Left forelimb (tissue), 1 donor: ENCODE measurements at places on chromosomes 7 and 10.

- DNase-seq, result no peak
These were observed 2.2 kb downstream of the STN1 start for GRCh38 chr10:103915796-103916195.

DNA sequence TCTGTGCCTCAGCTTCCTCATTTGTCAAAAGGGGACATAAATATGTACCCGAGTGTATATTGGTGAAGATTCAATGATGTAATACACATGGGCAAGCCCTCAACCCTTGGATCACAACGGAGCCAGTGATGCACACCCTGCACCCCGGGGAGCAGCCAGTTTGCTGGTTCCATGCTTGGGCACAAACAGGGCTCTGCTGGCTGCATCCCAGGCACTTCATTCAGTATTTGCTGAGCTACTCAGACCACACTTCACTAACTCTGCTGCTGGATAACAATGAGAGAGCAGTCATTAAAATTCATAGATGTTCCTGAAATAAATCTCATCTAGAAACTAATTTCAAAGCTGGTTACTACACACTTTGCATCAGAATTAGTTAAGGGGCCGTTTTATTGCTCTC lies 72.0 kb downstream of the SCRN1 start:
- DNase-seq, result no peak

- no peak for DNase-seq
These were observed 1163.2 kb upstream of the SORCS1 start for GRCh38 chr10:108327706-108328105.

DNA sequence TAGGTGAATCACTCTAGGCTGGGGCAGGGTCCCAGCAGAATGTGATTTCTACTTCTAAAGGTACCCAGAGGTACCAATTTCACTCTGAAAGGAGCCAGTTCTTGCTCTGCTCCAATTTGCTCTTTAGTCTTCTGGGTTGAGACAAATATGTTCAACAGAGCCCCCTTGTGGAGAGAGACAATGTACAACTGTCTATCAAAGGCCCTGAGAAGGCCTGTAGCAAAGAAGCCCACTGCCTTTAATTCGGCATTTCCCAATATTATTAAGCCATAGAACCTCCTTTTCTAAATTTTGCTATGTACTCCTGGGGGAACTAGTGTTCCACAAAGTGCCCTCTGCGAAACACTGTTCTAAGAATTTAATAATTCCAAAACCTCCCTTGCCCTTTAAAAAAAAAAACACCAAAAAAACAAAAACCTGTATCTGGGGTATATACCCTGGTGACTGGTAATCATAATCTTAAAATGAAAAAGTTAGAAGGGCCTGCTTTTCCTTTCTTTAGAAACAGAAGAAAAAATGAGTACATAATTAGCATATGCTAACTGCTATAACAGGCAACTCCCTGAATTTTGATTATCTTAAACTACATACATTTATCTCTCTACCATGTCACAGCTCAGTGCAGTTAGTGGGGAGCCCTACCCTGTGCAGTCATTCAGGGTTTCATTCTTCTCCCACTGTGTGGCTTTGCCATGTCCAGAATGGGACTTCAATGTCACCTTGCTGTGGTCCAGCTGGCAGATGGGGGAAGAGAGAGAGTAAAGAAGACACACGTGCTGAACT lies 160.9 kb upstream of the BMPER start:
- DNase-seq, result no peak

DNA sequence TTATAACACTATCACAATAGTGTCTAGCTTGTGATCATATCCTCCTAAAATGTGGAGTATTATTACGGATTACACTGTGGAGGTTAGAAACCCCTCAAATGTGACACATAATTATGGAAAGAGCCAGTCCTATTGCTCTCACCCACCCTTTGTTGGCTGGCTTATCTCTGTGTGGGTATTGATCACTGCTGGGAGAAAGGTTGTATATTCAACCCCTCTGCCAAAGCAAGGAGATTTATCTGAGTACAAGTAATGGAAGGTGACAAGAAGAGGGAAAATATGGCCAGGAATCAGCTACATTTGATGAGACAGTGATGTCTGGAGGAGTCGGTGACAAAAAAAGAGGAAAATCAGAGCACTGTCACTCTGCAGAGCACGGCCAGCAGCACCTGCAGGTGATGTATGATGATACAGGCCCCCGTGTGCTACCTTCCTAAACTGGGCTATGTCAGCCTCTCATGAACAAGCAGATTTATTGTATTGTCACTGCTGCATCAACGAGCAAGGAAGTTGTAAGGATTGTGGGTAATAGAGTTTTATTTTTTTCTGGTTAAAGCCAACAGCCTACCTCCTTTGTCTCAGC lies 235.3 kb downstream of the PHF14 start:
- no peak for DNase-seq

GRCh38 chr7:1248143-1248915 lies 15.7 kb downstream of the UNCX start:
- no peak for DNase-seq

GRCh38 chr7:30249986-30250774 lies 34.2 kb upstream of the ZNRF2 start:
- no peak for DNase-seq

DNA sequence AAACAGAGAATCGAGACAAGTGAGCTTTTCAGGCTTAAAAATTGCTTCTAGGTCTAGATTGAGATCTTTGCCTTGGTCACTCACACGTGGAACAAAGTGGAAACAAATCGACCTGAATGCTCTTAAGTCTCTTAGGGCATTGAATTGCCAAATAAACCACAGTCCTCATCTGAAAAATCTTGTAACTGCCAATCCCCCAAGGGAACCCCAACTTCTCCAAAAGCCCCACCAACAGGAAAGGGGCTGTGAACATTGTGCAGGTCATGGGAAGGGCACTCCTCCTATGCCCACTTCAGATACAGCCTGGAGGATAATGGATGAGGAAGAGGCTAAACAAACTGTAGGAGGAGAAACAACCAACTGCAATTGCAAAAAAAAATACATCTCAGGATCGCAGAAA lies 91.3 kb downstream of the DGKI start:
- DNase-seq, result no peak

DNA sequence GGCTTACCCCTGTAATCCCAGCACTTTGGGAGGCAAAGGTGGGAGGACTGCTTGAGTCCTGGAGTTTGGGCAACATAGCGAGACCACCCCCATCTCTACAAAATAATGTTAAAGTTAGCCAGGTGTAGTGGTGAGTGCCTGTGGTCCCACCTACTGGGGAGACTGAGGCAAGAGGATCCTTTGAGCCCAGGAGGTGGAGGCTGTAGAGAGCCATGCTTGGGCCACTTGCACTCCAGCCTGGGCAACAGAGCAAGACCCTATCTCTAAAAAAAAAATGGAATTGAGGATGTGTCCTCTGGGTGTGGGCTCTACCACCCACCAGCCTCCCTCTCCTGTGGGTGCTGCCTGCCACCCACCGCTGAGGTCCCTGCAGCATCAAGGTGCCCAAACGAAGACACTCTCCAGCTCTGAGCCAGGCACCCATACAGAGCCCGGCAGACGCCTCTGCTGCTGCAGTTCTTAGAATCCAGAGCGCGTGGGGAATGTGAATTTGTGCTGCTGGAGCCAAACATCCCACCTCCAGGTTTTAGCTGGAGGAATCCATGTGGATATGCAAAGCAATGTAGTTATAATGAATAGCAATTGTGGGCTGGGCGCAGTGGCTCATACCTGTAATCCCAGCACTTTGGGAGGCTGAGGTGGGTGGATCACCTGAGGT lies 176.0 kb upstream of the TNRC18 start:
- no peak for DNase-seq

DNA sequence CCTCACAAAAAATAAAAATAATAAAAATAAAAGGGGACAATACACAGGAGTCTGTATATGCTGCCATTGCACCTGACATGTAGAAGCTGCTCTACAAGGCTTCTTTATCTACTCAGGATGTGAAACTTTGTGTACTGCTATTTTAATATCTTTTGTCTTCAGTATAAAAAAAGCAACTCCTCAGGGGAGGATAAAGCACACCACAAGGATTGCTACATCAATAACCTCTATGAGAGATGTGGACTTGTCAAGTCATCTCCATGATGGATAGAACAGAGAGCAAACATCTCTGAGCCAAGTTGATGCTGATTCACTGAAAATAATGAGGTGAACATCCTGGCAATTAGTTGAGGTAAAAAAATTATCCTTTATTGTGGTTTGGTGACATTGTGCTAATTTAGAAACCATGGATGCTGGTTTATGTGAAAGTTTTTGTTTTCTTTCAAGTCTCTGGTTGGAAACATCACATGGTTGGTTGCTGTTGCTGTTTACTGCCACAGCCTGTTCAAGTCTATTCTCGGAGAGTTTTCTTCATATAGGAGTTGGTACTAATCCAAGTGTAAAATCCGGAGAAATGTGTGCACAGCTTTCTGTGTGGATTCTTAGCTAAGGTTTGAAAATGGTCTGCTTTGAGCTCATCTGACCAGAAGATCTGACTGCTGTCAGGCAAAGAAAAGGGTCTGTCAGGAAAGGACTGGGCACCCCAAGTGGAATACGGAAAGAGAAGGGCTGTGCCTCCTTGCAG lies 1.5 kb upstream of the HECW1 start:
- DNase-seq, result no peak

DNA sequence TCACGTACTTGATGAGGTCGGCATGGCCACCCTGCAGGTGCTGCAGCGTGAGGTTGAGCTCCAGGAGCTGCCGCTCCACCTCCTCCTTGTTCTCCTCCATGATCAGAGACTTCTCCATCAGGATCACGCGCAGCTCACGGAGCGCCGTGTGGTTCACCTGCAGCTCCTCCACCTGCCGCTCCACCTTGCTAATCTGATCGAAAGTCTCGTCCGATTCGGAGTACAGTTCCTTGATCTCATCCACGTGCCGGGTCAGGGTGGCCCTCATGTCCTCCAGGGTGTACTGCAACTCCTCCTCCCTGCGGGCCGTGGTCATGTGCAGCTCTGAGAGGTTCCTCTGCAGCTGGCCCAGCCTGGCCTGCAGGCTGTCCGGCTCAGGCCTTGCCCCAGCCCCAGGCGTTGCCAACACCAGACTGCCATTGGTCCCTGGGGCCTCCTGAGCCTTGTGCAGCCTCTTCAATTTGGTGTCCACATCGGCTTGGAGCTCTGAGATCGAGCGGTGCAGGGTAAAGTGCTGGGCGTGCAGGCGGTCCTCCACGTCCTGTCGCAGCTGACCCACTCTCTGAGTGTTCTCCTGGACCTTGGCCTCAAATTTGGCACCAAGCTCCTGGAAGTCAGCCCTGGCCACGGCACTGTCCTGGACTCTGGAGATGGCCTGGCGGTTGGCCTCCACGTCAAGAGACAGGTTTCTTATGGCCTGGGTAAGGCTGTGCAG lies 13.9 kb downstream of the MMRN2 start:
- no peak for DNase-seq

GRCh38 chr10:71996592-71997371 lies 32.6 kb downstream of the CHST3 start:
- no peak for DNase-seq

DNA sequence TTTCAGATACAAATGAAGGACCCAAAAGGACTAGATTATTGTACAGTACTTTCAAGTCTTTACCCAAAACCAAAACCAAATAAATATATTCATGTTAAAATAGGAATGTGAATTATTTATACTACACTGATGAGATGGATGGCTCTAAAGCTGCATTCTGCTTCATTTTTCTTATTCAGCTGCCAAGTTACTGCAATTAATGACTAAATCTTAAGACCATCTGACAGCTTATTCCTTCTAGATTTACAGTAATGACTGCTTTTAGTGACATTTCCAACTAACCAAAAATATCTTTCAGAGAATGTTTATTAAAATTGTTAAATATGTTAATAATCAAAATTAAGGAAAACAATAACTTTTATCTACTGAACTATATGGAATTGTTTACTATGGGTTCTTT lies 20.9 kb downstream of the ENKUR start:
- DNase-seq, result no peak

GRCh38 chr10:1377740-1378397 lies 321.7 kb downstream of the WDR37 start:
- DNase-seq, result peak; percentile 38

GRCh38 chr10:31912289-31912688 lies 16.3 kb downstream of the ARHGAP12 start:
- DNase-seq, result no peak

GRCh38 chr7:74026903-74027682 lies 880 bp upstream of the ELN start:
- DNase-seq, result peak; percentile 89

DNA sequence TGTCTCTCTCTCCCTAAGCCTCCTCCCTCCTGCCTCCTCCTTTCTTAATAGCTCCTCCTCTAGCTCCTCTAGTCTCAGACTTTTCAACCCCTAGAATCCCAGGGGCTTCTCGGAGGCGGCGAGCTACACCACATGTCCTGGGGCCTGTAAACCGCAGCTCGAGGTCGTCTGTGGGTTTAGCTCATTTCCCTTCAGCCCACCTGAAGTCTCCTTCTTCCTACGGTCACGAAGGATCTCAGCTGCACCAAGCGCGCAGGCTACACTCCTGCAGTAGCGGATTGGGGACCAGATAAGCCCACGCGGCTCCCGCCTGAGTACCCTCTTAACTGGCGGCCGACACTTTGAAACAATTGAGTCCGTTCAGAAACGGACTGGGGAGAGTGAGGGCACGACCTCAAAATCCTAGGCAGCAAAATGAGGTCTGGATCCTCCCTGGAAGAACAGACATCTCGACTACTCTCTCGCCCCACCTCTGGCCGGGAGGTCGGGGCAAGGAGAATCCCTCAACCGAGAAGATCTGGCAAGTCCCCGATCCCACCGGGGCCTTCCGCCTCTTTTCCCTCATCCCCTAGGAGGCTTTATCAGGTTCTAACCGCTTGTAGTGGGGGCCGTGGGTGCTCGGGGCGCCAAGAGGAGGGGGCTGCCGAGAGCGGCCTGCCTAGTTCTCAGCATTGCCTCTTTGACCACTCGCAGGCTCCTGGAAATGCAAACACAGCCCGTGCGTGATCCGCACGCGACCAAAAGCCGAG lies 1.3 kb upstream of the SORCS3 start:
- DNase-seq, result no peak
